Hematopoietic multipotent progenitor cell treated with erythropoietin and hydrocortisone succinate and interleukin-3 and kit ligand, for 17 days (in vitro differentiated cells): ENCODE measurements at places on chromosomes 11 and 22.

GRCh38 chr11:68689737-68690625 is 5.6 kb downstream of the GAL start:
- DNase-seq: no peak

GRCh38 chr22:25437414-25438160 is 126.9 kb upstream of the GRK3 start:
- DNase-seq: no peak

DNA sequence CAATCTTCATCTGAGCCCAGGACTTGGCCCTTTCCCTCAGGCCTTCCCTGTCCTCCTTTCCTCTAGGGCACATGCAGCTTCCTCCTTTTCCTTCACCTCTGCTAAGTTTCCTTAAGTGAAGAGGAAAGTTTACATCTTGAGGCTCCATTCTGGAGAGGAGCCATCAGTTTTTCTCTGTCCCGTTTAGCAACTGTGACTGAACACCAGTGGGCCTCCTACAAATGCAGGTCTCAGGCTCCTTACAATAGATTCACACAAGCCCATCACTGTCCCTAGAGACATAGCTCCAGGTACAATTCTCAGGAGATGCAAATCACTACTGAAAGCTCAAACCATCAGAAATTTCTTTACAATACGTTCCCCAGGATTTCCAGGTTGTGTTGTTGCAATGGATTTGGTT is 23.3 kb upstream of the LYVE1 start:
- no peak for DNase-seq

DNA sequence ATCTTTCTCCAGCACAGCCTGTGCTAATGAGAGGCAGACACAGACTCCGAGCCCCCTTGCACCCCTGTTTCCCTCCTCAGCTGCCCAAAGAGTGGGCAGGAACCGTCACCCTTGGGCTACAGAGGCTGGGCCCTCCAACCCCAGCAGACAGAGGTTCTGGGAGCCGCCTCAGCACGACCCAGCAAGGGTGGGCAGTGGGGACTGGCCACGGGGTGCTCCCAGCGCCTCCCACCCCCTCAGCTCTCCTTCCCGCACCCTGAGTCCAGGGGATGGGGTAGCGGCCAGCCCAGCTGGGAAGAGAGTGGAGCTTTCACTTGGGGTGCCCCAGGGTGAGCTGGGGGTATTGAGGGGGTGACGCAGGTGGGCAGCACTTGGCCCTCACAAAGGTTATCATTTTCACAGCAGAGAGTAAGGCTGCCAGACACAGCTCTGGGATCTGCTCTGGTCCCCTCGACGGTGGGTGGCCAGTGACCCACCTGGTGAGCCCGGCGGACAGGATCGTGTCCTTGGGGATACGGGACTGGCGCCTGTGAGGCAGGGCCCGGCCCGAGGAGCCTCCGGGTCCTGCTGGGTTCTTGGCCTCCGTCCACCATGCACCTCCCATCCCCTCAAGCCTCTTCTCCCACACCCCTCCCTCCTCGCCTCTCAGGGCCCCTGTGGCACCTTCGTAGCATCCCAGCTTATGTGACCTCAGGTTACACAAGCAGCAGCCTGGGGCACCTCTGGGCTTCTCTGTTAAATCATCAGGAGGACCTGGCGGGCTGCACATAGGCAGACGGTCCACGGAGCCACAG is 14.4 kb upstream of the BRSK2 start:
- DNase-seq: no peak

- no peak for DNase-seq
Measured at GRCh38 chr11:32428665-32429303, 6.6 kb downstream of the WT1 start.

DNA sequence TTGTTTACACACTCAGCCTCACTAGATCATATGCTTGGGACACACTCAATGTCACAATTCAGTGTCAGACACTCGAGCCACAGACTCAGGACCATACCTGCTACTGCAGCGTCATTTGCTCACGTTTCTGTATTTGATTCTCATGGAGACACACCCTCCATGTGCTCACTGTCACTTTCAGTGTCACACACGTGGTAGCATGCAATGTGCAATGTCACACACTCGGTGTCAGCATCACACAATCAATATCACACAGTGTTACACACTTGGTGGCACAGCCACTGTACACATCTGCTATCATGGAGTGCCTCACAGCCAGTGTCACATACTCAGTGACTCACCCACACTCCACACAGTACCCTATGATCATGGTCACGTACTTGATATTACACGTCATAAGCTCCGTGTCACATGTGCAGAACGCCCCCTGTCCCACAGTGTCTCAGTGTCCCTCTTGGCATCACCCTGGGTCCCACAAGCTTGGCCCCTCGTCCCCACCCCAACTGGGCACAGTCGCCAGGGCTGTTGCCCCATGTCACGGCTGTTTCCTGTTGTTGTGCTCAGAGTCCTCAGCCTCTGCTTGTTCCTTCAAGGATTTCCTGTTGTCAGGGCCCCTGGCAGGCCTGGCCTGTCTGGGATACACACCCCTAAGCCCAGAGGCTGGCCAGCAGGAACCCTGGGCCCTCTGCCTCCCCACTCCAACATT is 49.6 kb downstream of the PDE2A start:
- DNase-seq: no peak

DNA sequence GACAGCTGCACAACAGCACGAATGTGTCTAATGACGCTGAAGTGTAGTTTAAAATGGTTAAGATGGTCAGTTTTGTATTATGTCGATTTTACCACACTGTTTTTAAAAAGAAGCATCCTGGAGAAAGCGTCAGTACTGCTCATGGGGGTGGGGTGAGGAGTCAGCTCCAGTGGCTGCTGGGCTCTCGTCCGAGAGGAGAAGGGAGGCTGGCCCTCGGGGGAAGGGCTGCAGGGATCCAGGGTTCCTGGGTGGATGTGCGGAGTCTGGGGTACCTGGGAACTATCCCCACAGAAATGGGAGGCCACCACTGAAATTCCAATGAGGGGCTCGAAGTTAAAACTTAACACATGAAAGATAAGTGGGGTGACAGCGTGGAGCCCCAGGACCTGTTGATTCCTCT is 11.9 kb downstream of the C11orf21 start:
- DNase-seq: no peak

- no peak for DNase-seq
Measured at GRCh38 chr11:134988495-134988894, 576.5 kb upstream of the B3GAT1 start.

- DNase-seq: no peak
Measured at GRCh38 chr11:95104121-95104830, 14.6 kb downstream of the ENDOD1 start.

GRCh38 chr11:58963551-58964104 is 24.3 kb downstream of the GLYATL1 start:
- DNase-seq: no peak

DNA sequence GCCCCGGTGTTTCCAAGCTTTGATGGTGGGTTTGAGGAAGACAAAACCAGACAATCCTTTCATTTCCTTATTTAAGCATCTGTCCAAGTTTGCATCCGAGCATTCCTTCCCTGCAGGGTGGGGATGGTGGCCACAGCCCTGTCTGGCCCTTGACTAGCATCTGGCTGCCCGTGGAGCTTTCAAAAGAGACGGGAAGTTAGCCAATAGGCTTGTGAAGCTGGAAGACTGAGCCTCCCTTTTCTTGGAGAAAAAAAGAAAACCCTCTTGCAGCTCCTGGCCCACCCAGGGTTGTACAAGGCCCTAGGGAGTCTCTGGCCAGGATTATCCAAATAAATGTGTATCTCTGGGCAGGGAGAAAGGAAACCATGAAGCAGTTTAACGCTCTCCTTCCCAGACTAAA is 60.6 kb downstream of the MICAL2 start:
- no peak for DNase-seq

- DNase-seq: no peak
Measured at GRCh38 chr22:36644333-36644757, 59.2 kb downstream of the CACNG2 start.

DNA sequence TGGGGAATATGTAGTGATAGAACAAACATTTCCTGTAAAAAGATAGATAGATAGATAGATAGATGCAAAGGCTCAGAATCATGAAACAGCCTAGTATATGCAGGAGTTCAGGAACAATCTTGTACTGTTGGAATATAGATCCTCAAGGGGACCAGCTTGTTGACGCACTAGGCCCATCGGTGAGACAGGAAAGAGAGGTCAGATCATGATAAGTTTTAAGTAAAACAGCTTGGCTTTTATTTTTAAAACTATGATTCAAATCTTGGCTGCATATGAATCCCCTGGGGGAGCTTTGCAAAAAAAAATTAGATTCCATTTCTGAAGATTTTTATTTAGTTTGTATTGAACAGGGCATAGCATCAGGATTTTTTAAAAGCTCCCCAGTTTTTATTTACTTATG is 185.8 kb downstream of the TRPC6 start:
- DNase-seq: no peak

DNA sequence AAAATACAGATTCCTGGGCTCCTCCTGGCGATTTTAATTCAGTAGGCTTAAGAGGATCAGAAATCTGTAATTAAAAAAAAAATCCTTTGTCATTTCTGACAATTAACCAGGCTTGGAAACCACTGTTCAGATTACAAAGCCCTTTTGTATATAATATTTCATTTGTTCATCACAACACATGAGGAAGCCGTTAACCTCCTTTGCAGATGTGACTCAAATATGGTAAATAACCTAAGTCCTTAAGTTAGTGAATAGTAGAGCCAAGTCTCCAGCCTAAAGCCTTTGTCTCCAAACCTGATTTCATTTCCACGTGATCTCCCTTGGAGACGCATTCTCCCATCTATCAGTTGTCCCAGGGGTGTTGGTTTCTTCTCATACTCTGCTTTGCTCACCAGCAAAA is 67.6 kb downstream of the UBASH3B start:
- DNase-seq: no peak

DNA sequence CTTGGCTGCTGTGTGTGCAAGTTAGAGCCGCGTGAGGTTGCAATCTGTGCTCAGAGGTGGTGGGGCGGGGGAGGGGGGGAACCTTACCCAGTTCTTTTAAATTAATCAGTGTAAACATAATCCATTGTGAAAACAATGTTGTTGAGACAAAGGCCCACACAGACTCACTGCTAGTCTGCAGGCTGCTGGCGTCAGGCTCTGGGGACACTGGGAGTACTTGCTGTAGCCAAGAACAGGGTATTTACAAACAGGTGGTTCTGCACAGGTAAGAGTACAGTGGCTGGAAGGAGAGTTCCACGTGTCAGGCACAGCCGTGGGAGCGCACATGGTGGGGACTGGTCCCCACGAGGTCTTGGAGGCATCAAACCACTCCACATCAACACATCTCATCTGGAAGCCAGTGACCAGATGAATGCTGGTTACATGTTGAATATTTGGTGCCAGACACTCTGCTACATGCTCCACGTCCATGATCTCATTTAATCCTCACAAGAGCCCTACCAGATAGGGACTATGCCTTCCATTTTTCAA is 27.4 kb downstream of the SCUBE1 start:
- DNase-seq: no peak

DNA sequence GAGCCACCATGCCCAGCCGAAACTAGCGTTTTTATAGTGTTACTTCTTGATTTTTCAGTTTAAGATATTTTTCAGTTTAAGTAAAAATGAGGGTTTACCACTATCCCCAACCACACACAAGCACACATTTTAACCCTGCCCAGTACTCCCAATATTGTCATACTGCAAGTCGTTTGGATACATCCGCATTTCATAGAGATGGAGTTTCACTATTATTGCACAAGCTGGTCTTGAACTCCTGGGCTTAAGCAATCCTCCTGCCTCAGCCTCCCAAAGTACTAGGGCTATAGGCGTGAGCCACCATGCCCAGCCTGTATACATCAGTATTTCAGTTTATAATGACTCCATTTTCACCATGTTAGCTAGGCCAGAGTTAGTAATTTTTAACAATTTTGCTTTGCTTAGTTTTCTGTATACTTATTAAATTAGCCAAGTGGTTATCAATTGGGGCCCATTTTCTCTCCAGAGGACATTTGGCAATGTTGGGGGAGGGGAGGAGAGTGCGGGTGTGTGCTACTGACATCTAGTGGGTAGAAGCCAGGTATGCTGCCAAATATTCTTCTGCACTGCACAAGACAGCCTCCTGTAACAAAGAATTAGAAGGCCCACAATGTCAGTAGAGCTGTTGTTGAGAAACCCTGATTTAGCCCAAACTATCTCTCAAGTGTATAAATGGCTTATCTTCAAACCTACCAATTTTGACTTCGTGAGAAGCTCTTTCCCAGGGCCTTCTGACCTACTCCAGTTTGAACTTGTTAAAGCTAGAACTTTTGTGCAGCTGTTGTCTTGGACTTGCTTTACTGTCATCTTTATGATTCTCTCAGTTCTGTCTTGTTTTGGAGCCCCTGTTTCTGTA is 7.3 kb downstream of the USP47 start:
- DNase-seq: peak; percentile 79

- no peak for DNase-seq
Measured at GRCh38 chr11:116333001-116333535, 439.7 kb downstream of the BUD13 start.

- peak; percentile 94 for DNase-seq
Measured at GRCh38 chr11:119101759-119102423, at the start of gene DPAGT1. Gene DPAGT1 (minus strand): TSS chr11:119101853. CDS start chr11:119101655, 198 bp downstream.

DNA sequence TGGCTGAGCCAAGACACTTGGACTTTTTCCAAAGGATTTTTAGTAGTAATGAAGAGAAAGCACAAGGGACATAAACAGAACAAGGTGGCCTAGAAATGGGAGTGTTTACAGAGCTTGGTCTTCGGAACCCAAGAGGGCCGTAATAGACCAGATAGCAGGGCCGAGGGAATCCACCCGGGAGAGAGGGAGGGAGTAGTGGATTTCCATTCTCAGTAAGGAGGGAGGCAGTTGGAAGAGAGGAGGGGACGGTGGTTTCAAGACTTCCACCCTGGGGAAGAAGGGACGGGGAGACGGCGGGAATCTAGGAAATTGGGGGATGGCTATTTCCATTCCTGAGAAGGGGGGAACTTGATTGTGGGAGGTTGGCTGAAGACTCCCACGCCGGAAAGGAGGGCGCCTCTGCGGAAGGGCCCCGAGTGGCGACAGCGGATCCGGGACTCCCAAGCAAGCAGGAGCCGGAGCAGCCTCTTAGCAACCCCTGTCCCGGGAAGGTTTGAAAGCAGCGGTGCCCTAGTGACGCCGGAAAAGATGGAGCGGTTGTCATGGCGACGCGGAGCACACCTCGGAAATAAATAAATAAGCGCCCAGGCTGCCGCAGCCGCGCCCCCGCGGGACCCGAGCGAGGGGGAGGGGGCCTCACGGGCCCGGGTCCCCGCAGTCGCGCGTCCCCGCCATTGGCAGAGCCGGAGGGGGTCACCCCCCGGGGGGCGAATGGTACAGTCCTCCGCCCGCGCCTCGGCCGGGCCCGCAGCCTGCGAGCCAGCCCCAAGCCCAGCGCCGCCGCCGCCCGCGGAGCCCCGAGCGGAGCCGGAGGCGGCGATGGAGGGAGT is 31.6 kb downstream of the EIF3F start:
- no peak for DNase-seq

- no peak for DNase-seq
Measured at GRCh38 chr22:23514322-23515038, 65.6 kb downstream of the IGLL1 start.

- DNase-seq: no peak
Measured at GRCh38 chr11:129270446-129270845, 78.3 kb upstream of the ARHGAP32 start.

- no peak for DNase-seq
Measured at GRCh38 chr11:21603886-21604285, 589.0 kb upstream of the ANO5 start.

GRCh38 chr11:76803811-76804600 is 20.9 kb downstream of the TSKU start:
- DNase-seq: no peak

GRCh38 chr11:134330611-134331353 is 1.0 kb upstream of the GLB1L2 start:
- no peak for DNase-seq

- DNase-seq: no peak
Measured at GRCh38 chr11:100706179-100706578, 19.1 kb downstream of the ARHGAP42 start.

- DNase-seq: no peak
Measured at GRCh38 chr11:1548221-1549070, 23.6 kb downstream of the DUSP8 start.

GRCh38 chr11:70399681-70400112 is 1.4 kb downstream of the CTTN start:
- peak; percentile 16 for DNase-seq
